ENCODE measurements at places on chromosomes 2 and 18.

DNA sequence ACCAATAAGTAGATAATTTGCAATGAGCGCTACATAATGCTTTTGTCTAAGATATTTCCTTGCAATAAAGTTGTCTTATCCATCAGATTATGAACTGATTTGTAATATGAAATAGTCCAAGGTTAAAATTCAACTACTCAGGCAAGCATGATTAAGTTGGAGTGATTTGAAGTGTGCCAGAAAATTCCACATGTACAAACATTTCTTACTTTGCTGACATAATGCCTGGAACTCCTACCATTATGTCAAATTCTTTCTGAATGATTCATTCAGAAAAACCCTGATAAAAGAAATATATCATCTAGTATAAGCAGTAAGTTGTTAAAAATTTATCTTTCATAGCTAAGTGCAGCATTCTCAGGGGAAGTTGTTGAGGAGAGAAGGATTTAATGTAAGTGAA, 87.3 kb downstream of the CBLN2 start:
- DNase-seq = no peak

DNA sequence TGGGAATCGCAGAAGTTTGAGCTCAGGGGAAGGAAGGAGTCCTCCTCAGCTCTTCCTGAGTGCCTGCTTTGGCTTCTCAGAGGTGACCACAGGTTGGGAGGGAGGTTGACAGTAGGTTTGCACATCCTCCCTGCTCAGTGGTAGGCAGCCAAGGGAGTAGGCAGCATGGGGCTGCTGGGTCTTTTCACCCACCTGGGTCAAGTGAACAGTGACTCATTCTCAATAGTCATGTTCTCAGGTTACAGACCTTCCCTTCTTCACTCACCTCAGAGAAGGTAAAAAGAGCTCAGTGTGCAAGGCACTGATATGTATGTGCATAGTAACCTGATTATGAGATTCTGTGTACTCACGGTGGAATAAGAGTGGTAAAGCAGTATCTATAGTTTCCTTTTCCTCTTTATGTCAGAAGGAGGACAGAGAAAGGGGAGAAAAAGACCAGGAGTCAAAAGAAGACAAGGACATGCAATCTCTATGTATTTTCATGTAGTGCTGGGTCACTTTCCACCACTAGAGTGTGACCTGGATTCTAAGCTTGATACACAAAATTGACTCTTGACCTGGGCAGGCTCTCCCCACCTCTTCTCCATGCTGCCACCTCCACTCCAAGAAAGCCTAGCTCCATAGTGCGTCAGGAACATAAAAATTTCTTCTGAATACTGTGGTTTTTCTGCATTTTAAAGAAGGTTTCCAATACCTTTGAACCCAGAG, 36.5 kb upstream of the ASNSD1 start:
- no peak for DNase-seq

- DNase-seq = no peak
These were observed 36.1 kb downstream of the DPP4 start for GRCh38 chr2:162037886-162038285.

- no peak for DNase-seq
These were observed 39.4 kb downstream of the MYT1L start for GRCh38 chr2:2291500-2292260.

Data from Caco-2 (cell line).